Stimulated activated CD4-positive, alpha-beta T cell treated with anti-CD3 and anti-CD28 coated beads, Interleukin-4, amount 100 ng/mL, for 24 hours (primary cell): ENCODE measurements at places on chromosomes 12 and 14.

- DNase-seq = no peak
Measured at GRCh38 chr12:79870916-79871315, 64.0 kb downstream of the PPP1R12A start.

- DNase-seq = no peak
Measured at GRCh38 chr12:64819816-64820402, 4.5 kb upstream of the TBC1D30 start.

GRCh38 chr14:78610994-78611393 lies 440.8 kb downstream of the NRXN3 start:
- DNase-seq = no peak

GRCh38 chr12:6643569-6644256 lies 3.5 kb downstream of the ACRBP start:
- DNase-seq = no peak

- no peak for DNase-seq
Measured at GRCh38 chr14:32620724-32621123, 291.6 kb downstream of the AKAP6 start.

GRCh38 chr12:3661028-3661427 lies 91.9 kb downstream of the CRACR2A start:
- DNase-seq = no peak

DNA sequence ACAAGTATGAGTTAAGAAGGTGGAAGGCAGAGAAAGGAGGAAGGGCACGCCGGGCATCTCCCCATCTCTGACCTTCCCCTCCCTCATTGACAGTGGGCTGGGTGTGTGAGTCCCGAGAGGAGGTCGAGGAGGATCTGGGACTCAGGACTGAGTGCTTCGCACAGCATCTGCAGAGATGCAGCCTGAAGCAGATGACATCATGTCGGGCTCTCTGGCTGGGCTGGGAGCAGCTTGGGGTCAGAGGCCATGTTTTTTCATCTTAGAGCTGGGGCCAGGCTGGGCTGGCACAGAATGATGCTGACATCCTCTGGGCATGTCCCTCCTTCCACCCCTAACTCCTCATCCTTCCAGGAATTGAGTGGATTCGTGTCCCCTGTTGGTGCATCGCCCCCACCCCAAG lies 43.5 kb downstream of the CMKLR1 start:
- DNase-seq = no peak

DNA sequence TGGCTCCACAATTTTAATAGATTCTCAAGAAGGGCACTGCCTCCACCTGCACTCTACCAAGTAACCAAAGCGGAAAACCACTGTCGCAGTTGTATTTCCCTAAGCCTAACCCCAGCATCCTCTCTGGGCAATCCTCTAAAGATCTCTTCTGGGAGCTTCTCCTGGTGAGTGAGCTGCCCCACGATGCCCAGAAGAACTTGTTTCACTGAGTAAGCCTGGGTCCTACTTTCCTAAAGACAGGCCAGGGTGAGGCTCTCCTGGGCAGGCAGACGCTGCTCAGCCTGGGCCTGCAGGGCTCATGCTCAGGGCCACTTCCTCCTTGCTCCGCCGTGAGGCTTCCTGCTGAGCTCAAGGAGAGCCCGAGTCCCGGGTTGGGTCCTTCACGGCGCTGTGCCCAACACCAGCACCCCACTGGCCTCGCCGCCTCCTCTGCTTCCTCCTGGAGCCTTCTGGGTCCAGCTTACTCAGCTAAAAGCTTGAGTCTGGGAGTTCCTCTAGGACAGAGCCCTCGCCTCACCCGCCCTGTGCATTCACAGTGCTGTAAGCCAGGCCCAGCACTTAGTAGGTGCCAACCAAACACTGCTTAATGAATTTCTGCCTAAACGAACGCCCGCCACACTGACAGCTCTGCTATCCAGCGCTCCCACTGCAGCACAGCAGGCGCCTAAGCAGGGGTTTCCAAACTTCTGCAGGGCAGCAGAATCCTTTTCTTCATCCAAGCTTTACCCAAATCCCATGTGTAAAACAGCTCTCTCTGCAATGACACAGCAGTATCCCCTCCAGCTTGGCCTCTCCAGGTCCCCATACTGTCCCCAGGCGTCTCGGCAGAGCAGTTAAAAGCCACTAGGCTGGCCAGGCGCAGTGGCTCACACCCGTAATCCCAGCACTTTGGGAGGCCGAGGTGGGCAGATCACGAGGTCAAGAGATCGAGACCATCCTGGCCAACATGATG lies 5.7 kb downstream of the RAB35 start:
- peak; percentile 44 for DNase-seq

GRCh38 chr14:20613094-20614037 lies 22.2 kb upstream of the RNASE12 start:
- peak; percentile 91 for DNase-seq

DNA sequence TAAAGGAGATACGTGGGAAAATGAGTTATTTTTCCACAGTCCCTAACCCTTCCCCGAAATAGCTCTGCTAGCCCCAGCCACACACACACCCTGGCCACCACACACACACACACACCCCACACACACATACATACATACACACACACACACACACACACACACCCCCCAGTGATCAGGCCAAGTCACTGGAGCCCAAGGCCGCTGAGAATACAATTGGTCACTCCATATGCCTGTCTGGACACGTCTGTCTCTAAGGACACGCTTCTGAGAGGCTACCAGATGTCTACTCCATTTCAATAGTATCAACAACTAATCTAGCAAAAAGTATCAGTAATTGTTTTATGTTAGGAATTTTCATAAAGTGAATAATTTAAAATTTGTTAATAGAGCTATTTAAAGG lies 13.0 kb upstream of the DIABLO start:
- no peak for DNase-seq

- DNase-seq = no peak
Measured at GRCh38 chr12:105742567-105742874, 396.2 kb downstream of the NUAK1 start.

DNA sequence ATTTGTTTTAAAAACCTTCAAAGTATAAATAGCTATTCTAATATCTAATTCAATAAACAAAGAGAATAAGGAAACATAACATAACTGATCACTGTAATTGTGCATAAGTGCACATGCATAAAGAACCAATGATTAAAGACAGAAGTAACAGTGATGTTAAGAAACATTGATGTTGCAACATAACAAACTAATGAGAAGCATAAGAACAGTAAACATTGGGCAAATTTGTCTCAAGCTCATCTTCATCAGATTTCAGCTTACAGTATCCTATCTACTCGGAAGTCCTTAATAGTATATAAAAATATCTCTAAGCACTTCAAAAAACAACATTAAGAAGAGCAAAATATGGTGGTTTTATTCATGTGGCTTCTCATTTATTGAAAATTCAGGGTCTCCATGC lies 97.6 kb downstream of the GARIN6 start:
- no peak for DNase-seq

GRCh38 chr14:90720336-90720735 lies 95.9 kb downstream of the TTC7B start:
- DNase-seq = no peak

GRCh38 chr12:26705851-26706250 lies 127.1 kb downstream of the ITPR2 start:
- DNase-seq = no peak

DNA sequence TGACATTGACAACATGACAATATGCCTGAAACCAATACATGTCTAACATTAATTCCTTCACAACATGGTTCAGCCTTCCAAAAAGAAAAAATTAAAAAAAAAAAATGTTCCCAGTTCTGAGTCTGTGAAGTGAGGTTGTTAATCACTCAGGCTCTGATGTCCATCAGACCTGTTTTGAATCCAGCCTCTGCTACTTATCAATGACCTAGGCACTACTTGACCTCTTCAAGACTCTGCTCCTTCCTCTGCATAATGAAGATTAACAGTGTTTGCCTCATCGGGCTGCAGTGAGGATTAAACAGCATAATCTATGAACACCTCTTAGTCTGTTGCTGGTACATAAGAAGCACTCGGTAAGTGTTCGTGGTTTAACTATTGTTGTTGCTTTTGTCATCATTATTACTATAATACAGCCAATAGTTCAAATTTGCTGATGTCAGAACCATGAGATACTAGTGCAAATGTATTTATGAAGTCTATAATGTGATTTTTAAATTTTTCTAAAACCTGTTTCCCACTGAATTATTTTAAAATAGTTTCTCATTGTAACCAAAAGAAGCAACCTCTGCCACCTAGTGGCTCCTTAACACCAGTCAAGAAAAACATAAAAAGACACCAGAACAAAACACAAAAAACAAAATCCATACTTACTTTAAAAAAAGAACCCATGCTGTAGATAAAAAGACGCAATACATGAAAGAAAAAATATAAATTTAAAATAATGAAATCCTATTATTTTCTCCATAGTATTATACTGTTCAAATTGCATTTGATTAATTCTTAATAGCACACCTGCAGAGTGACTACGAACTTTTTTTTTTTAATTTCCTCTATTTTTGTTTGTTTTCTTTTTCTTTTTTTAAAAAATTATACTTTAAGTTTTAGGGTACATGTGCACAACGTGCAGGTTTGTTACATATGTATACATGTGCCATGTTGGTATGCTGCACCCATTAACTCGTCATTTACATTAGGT lies 20.3 kb upstream of the TMX1 start:
- no peak for DNase-seq

GRCh38 chr14:83664389-83664788 lies 1865.6 kb upstream of the FLRT2 start:
- DNase-seq = no peak

GRCh38 chr14:23608454-23608853 lies 27.7 kb upstream of the DHRS2 start:
- no peak for DNase-seq

GRCh38 chr12:4107436-4107878 lies 166.1 kb upstream of the CCND2 start:
- peak; percentile 83 for DNase-seq

DNA sequence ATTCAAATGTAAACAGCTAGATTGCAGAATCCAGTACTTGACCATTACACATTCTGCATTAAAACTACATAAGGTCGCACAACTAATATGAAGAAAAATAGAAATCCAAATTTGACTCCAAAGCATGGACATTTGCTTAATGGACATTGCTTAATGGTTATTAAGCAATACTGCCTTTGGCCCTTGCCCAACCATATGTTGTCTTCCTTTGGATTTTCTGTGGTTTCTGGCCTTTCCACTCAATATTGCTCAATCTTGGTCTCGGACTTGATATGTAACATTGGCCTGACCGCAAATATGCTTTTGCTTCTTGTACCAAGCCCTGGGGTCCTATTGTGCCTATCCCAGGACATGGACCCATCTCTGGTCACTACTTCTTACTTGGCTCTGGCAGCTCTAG lies 67.2 kb downstream of the PTPRR start:
- no peak for DNase-seq

DNA sequence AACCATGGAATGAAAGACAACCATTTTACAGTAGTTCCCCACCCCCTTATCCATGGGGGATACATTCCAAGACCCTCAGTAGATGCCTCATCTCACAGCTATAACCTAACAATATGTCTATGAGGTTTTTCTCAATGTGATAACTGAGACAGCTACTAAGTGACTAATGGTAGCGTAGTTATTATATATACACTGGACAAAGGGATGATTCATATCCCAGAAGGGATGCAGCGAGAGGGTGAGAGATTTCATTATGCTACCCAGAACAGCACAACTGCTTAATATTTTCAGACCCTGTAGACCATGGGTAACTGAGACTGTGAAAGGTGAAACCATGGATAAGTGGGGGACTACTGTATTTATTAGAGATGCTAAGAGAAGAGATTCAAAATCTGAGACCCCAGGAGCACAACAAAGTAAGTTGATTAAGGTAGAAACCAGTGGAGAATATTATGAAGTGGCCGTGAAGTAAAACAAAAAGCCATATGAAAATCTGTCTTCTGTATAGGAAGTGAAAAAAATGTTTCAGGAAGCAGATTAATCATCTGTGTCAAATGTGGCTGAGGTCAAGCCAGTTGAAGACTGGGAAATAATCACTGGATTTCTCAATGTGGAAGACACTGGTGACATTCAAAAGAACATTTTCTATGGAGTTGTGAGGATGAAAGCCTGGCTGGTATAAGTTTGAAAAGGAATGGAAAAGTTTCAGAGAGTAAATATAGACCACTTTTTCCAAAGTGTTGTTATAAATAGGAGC lies 77.2 kb downstream of the RPL10L start:
- DNase-seq = no peak

DNA sequence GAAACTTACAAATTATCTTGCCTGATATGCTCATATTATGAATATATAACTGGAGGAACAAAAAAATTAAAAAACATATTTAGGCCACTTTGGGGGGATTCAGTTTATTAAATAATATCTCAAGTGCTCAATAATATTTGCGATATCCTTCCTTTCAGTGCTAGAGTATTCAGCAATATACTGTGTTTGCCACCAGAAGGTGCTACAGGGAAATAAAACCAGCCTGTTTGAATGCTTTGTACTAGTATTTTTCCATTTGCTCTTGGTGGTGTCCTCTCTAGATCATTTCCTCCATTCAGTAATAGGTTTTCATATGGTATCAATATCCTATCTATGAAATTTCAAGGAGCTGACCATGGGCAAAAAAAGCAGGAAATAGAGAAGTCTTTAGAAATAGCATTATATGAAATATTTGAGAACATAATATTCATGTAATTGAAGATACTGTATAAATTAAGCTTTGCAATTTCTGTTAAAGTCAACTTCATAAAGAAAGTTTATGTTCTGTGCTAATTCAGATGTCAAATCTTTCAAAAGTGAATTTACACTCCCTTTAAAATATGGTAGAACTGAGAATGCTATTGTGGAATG lies 106.2 kb upstream of the NAV3 start:
- DNase-seq = no peak

DNA sequence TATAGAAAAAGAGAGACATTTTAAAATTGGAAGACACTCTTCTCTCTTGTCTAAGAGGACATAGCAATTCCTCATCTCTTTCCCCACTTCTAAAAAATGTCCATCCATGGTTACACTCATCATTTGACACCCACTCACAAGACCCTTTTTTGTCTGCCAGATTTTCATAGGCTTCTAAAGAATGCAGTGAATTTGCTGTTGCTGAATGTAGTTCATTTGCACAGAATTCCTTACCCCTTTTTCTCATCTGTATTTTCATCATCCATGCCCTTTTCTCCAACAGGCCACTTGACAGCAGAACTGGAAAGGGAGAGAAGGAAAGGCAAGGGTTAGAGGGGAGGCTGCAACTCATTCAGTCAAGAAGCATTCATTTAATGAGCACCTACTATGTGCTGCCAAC lies 128.0 kb downstream of the NUAK1 start:
- no peak for DNase-seq

DNA sequence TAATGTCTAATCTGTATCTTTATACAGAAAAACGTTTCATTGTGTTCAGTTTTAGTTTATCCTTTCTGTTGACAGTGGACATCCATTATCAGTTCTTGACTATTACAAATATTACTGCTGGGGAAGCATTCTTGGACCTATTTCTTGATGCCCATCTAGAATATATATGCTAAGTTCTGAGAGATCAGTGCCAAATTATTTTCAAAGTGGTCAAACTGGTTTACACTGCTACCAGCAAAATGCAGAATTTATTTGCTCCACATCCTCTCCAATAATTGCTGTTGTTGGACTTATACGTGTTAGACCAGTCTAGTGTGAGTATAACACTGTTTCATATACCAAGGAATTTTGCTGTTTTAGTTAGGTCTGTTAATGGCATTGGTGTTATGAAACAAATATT lies 85.5 kb upstream of the TRAF3 start:
- no peak for DNase-seq
